ENCODE measurements at places on chromosomes 7 and 10.

GRCh38 chr10:114876602-114877300 is 55.2 kb downstream of the FHIP2A start:
- DNase-seq = peak; percentile 85

DNA sequence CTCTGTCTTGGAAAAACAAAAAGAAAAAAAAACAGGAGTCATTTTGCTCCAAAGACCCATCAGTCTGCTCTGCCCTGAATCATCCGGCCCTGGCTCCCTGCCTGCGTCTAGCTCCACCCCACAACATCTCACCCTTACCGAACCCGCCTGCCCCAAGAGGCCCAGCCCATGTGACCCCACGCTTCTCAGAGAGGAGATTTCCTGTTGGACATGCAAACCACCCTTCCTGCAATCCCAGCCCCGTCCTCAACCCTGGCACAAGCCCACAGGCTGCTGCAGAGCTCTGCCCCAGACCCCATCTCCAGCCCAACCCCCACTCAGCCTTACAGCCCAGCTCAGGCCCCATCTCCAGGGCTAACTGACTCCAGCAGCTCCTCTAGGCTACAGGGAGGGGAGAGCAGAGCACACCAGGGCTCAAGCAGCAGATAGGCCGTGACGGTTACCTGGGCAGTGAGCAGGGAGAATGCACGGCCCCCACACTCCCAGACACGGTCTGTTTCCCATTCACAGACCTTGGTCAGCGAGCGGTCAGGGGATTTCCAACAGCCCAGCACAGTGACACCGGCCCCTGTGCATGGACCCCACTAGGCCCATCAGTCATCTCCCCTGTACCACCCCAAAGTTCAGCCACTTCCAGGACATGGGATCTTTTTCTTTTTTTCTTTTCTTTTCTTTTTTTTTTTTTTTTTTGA is 69.9 kb upstream of the GTF2I start:
- DNase-seq = no peak

- DNase-seq = no peak
These were observed 294.3 kb downstream of the BBS9 start for GRCh38 chr7:33423646-33424020.

DNA sequence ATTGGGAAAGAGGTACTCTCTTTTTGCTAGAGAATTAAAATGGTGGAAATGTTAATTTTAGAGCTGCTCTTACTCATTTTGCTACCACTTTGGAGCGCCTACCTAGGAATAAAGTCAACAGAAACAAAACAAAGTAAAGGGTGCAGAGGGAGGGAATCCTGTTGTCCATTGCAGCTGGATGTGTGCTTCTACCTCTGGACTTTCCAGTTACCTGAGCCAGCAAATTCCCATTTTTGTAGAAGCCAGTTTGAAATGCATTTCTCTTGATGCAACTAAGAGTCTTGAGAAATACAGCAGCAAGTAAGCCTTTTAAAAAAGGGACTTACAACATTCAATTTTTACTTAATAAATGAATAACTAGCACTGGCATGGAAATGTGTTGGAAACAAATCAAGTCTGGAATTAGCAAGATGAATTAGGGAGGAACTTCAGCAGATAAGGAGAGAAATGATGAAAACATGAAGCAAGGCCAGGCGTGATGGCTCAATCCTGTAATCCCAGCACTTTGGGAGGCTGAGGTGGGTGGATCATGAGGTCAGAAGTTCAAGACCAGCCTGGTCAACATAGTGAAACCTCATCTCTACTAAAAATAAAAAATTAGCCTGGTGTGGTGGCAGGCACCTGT is 113.5 kb upstream of the CTTNBP2 start:
- DNase-seq = no peak

DNA sequence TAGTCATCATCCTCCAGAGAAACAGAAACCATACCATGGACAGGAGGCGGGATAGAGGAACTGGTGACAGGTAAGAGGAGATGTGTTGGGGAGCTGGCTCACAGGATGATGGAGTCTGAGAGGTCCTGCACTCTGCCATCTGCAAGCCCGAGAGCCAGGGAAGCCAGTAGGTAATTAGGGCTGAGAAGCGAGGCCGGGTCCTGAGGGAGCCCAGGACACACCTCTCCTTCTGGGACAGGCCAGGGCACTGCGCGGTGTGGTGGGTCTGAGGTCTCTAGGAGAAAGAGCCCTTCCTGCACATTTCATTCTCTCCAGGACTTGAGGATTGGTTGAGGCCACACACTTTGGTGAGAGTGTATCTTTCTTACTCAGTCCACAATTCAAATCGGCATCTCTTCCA is 415.5 kb downstream of the GLRX3 start:
- DNase-seq = no peak

GRCh38 chr7:46534664-46535588 is 613.9 kb upstream of the IGFBP3 start:
- no peak for DNase-seq

- no peak for DNase-seq
These were observed 63.1 kb upstream of the LEP start for GRCh38 chr7:128177768-128178550.

DNA sequence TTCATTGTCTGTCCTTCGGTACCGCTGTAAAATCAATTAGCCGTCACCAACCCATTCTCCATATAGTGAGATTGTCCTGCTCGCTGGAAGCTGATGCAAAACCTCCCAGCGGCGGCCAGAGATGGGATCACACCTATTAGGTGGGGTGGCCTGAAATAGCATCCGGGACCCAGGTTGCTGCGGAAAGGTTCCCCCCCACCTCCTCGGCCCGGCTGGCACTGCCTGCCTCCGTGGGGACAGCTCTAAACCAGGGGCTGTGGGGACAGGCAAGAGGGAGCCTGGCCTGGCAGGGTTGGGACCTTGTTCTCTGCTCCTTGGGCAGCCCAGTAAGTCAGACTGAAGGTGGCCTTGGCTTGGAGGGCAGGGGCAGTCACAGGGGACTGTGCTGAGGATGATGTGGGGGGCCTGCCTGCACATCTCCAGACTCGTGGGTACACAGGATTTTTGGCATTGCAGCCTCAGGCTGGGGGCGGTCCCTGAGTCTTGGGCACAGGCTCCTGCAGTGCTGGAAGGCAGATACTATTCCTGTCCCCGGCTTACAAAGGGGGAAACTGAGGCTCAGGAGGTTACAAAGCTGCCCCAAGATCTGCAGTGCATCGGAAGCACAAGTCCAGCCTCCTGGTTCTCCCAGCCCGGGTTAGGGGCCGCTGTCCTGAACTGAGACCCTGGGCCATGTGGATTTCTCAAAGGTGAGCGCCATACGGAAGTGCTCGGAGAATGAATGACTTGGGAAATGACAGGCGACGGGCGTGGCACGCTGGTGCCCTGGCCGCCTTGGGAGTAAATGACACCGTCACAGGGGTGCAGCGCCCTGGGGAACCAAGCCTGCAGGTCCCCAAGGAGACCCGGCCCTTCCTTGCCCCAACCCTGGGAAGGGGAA is 65.6 kb downstream of the UNCX start:
- no peak for DNase-seq

DNA sequence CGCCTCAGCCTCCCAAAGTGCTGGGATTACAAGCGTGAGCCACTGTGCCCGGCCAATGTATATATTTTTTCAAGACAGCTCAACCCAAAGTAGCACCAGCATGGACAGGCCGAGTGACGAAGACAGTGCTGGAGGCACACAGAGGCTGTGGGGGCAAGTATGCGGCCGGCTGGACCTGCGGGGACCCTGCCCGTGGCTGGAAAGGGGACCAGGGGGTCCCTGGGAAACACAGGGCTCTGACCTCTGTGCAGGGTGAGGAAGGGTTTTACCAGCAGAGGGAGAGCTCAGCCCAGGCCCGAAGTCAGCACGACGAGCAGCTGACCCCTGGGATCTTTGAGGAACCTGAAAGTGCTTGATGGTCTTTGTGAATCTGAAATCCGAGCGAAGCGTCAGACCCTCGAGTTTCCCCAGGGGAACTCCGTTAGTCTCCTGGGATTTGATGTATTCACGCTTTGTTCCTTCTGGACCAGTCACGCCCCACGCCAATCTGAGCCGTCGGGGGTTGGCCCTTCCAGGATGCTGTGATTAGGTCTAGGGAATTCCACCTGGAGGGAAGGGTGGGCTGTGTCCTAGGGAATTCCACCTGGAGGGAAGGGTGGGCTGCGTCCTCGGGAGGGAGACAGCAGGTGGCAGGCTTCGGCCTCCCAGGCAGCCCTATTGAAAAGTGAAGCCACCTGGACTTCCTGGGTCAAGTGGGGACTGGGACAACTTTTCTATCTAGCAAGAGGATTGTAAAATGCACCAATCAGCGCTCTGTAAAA is 10.9 kb upstream of the ZFAND2A start:
- no peak for DNase-seq

DNA sequence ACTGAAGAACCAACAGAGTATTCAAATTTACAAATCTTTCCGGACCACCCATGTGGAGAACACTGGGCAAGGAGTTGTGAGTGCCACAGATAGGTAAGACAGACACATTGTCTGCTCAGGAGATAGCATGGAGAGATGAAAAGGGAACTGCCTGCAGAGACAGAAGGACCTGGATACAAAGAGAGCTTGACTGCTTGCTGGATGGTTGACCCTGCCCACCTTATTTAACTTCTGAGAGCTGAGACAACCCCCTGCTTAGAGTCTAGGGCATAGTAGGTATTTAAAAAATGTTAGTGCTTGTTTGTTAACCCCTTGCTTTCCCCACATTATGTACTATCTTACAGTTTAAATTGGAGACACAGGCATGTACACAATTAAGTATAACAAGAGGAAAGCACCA is 314.1 kb downstream of the THSD7A start:
- no peak for DNase-seq

DNA sequence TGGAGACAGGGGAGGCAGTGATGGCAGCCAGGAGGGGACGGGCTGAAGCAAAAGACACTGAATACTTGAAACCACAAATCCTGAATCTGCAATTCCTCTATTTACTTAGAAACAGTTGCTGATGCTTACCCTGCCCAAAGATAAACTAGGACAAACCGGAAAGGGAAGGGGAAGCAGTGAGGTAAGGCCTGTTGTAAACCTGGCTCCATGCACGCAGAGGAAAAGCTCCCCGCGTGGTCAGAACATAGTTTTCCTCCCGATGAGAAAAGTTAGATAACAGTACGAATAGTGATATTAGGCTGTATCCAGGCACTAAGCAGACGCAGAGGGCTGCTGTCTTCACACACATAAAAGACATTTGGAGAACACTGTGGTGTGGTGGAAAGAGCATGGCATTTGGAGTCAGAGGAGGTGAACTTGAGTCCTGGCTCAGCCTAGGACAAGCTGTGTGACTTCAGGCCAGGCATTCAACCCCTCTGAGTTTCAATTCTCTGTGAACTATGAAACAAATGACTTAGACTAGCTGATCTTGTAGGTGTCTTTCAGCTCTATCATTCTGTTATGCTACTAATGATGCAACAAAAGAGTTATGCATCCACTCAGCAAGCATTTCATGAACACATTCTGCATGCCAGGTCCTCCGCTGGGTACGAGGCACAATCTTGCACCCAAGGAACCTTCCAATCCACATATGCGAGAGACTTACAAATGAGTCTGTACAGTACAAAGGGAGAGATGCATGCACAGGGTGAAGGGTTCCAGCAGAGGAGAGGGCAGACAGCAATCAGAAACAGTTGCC is 80.9 kb downstream of the SORBS1 start:
- no peak for DNase-seq

DNA sequence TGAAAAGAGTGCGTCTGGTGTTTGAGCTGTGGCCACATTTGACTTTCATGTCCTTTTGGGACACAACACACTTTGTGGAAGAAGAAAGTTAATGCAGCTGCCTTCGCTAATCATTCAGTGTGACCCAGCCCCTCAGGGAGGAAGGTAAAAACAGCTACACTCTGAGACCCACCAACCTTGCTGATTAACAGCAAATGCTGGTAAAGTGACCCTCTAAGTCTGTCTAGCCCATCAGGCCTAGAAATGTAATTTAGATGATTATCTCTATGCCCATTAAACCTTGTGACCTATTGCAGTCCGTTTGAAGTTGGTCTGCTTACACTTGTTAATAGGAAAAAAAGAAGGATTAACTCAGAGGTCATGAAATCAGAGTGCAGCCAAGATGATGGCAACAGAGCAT is 161.9 kb upstream of the WNT16 start:
- no peak for DNase-seq
